ENCODE measurements at places on chromosomes 5 and 9. TPM values are rescaled to one million over a fixed set of nuclear protein-coding genes. Genes with fewer than 3 reads are reported as not detected.

- DNase-seq = no peak
These were observed 64.7 kb downstream of the ERMP1 start for GRCh38 chr9:5767968-5768932.

DNA sequence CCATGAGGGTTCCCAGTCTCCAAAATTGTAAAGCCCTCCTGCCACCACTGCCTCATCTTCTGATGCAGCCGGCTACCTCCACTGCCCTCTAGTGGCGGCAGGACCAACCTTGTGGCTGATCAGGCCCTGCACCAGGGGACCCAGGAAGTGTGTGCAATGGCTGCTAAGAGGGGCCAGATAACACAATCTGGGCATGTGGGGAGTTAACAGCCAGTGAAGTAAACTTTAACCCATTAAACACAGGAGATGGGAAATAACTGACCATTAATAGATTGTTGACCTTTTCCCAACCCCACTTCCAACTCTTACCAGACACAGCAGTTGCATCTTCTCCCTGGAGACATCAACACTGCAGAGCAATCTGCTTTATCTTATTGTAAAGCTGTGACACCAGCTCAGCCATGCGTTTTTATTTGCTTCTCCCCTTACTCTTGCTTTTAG, 63.3 kb downstream of the FREM1 start:
- DNase-seq = peak; percentile 11

PPIC gene
- 28.8 TPM for total RNA-seq

DNA sequence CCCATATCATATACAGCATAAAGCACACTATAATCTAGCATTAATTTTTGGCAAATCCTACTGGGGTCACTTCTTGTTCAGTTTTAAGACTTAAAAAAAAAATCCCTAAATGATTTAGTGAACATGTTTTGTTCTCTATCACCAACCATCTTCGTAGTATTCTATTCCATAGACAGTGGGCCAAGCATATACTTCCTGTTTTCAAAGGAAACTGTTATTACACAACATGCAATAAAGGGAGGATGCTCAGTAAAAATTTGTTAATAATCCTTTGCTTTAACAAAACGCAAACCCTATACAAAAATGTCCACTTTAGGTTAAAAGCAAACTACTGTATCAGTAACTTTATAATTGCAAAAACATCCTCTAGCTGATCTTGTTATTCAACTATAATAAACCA, 13.0 kb downstream of the CCNH start:
- no peak for DNase-seq

- DNase-seq = no peak
These were observed 442.2 kb upstream of the MPDZ start for GRCh38 chr9:13721481-13722235.

GRCh38 chr5:88948746-88949600, 66.0 kb upstream of the MEF2C start:
- DNase-seq = no peak

SV2C gene
- 0.20 TPM for total RNA-seq

GRCh38 chr5:135190416-135191083, 156.5 kb upstream of the PITX1 start:
- no peak for DNase-seq

DNA sequence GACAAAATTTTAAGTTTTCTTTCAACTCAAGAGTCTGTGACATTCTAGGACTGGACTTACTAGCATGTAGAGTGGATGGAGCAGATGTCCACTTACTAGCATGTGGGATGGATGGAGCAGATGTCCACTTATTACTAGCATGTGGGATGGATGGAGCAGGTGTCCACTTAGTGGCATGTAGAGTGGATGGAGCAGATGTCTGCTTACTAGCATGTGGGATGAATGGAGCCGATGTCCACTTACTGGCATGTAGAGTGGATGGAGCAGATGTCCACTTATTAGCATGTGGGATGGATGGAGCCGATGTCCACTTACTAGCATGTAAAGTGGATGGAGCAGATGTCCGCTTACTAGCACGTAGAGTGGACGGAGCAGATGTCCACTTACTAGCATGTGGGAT, 2.4 kb downstream of the SLC36A1 start:
- DNase-seq = no peak

DNA sequence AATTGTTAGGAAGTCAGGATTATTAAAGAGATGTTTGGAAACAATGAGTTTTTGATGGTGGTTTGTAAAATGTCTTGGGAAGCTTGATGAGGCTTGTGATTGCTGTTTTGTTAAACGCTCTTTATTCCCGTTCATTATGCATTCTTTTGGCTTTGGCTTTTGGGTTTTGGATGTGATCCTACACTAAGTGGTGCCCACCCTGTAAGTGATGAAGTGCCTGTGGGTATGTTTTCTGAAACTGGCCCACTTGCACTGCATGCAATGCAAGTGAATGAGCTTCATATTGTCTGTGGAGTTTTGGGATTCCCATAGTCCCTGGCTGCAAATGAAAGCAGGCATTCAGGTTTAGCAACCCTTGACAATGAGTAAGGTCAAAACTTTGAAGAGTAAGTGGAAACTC, 1035.5 kb upstream of the WWC1 start:
- no peak for DNase-seq

PAEP gene
- total RNA-seq = not detected

DNA sequence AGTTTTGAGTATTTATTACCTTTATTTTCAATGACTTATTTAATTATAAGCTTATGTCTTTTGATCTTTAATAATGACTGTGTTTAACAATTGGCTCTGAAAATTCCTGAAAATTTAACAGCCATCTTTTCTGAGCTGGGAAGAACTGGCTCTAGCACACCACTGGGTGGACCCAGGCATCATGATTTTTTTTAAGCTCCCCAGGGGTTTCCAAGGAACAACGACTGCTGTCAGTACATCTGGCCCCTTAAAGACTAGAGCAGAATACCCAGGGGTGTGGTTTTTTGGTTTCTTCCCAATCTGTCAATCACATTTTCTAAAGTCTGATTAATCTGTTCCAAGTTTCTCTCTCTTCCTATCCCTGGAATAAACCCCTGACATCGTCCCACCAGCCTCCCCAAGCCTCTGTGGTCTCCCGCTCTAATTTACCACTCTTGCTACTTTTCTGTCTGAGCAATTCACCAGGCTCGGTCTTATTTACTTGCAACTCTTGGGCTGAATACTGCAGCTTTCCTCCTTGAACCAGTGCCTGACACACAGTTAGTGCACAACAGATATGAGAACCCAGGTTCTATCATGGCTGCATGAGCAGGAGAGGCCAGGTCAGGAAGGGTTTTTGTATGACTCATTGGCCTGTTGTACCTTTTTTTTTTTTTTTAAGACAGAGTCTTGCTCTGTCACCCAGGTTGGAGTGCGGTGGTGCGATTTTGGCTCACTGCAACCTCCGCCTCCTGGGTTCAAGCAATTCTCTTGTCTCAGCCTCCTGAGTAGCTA, 321.9 kb downstream of the ZSWIM6 start:
- DNase-seq = no peak

DNA sequence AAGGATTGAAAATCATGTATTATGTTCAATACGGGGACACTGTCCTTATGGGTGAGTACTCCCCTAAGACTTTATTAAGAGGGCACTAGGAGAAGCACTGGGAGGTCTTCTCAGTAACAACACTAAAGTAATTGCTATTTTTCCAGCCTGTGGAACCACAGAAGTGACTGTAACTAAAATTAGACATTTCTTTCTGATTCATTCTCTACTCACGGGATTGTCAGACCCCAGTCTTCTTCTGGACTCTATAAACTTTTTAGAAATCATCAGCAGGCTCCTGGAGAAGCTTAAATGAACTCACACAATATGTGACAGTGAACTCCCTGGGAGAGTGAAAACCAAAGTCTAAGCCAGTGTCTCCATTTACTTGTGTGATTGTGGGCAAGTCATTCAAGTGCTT, 14.5 kb downstream of the TLR4 start:
- DNase-seq = no peak

GRCh38 chr5:106648401-106648800, 1022.3 kb downstream of the EFNA5 start:
- no peak for DNase-seq

- DNase-seq = no peak
These were observed 26.7 kb upstream of the ECM2 start for GRCh38 chr9:92562461-92562967.

- DNase-seq = no peak
These were observed 1.4 kb downstream of the SLC26A2 start for GRCh38 chr5:149961957-149962409.

NR2F1 gene
- total RNA-seq = 162 TPM

- no peak for DNase-seq
These were observed 28.9 kb upstream of the GSN start for GRCh38 chr9:121239071-121239470.

MVB12B gene
- total RNA-seq = 13.3 TPM

DNA sequence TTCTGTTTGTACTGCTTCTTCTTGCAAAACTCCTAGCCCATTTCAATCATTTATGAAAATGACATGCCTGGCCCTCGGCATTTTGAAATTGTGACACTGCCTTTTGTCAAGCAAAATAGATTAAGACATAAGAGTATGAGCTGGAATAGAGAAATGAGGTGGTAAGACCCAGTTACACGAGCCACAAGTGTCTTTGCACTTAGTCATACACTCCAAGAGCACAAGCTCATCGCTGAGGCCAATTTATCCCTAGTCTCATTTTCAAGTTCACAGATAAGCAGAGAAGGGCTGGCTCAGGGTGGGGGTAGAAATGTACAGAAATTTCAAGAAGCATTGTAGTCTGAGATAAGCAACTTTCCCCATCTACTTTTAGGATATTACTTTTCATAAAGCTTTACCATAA, 40.6 kb upstream of the MAP1B start:
- no peak for DNase-seq

- no peak for DNase-seq
These were observed 189.8 kb downstream of the WDR70 start for GRCh38 chr5:37568893-37569292.

GRCh38 chr5:16690243-16690852, 73.6 kb upstream of the RETREG1 start:
- DNase-seq = no peak

ASPN gene
- 40.9 TPM for total RNA-seq

HDHD3 gene
- 102 TPM for total RNA-seq

OTP gene
- not detected for total RNA-seq

DNA sequence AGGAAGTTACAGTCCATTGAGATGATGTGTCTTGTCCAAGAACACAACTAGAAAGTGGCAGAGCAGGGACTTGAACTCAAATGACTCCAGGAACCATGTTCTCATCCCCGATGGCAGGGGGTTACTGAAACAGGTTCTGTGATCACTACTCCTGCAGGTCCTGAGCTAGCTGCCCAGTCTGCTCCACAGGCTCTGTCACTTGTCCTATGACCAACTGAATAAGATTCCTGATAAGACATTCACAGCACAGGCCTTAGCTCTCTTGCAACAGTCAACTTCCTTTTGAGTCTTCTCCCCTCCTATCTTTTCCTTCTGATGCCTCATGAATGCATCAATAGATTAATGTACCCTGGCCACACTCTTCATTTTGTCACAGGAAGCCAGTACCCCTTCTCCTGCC, 109.2 kb downstream of the SH3TC2 start:
- no peak for DNase-seq

DNA sequence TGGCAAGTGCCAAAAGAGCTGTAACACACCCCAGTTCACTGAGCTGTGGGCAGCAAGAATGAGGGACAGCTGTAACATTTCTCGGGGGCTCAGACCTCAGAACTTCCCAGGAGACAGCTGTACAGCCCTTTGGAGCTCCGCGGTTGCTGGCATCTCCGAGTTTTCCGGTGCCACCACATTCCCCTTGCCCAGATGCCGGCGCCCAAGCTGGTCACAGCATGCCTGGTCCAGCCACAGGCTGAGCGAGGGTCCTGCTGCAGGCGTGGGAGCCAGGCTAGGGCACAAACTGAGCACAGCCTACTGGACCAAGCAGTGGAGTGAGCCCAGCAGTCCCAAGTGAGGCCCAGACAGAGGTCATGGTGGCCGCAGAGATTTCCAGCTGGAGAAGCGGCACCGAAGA, 797.7 kb upstream of the EDIL3 start:
- no peak for DNase-seq

DNA sequence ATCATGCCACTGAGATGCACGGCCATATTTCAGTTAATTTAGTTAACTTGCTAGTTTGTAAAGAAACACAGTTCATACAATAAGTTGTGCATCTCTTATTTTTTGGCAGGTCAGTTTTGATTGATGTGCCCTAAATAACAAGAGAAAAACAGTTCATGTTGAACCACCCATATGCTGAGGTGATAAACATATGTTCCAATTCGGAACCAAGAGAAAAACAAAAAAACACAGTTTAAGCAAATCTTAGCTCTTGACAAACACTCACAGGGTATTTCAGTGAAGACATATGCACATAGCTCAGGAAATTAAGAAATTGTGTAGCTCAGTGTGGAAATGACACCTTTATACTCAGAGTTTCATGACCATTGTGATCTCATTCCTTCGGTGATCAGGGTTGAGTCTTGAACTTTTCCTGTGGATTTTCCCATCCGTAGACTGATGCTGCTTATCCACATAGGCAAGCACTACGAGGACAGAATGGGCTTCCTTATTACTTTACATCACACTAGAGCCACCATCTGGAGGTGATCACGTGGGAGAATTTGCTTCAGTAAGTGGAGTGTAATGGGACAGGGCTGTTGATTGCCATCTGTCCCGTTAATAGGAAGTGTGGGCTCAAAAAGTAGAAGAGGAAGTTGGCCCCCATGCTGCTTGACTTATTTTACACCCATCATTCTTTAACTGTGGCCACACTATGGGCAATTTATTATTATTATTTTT, 773.0 kb downstream of the MTRR start:
- DNase-seq = no peak

FOXD4L4 gene
- not detected for total RNA-seq

GRCh38 chr5:179796877-179797608, 3.3 kb downstream of the LTC4S start:
- no peak for DNase-seq

DNA sequence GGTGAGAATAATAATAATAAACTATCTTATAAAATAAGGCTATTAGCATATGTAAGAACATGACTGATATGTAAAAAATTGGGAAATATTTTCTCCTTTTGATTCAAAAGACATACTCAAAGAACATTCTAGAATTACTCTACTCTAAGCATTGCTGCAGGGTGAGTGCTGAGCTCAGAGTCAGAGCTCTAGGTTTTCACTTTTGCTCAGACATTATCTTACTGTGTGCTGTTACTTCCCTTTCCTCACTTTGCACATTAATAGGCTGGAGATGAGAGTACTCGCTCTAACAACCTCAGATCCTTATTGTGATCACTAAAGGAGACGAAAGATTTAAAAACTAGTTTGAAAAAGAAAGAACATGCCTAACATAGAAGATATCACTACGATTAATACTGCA, 99.4 kb upstream of the C9orf72 start:
- no peak for DNase-seq

All from mucosa of gallbladder (tissue), 1 donor.